Effector CD8-positive, alpha-beta T cell (primary cell): ENCODE measurements at places on chromosomes 16 and 17.
A peak's percentile ranks its signal among the peaks of the same experiment; 100 is the strongest.

- DNase-seq = no peak
Observed at GRCh38 chr17:39009581-39010001, 42.4 kb upstream of the FBXO47 start.

DNA sequence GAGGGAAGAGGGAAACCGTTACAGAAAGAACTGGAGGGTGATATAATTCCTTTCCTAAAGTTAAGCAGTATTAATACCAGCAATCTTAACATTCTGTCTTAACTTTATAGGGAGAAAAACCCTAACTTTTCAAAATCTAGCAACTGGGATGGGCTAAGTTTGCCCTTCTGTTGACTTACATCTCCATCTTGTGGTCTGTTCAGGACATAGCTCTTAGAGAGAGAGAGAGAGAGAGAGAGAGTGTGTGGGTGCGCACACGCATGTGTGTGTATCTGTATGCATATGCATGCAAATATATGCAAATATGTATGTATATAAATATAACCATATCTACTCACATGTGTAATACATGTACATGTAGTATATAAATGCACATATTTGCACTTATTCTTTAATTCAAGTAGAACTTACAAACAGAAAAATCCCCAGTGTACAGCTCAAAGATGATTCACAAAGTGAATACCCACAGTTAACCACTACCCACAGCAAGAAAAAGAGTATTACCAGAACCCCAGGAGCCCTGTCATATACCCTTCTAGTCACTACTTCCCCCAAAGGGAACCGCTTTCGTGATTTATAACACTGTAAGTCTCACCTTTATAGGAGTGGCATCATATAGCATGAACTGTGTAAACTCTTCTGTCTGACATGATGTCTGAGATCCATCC lies 46.5 kb downstream of the STX8 start:
- DNase-seq = no peak

GRCh38 chr17:73305845-73306836 lies 5.7 kb downstream of the CDC42EP4 start:
- no peak for DNase-seq

GRCh38 chr17:80845069-80845862 lies 146.4 kb upstream of the CHMP6 start:
- DNase-seq = no peak

DNA sequence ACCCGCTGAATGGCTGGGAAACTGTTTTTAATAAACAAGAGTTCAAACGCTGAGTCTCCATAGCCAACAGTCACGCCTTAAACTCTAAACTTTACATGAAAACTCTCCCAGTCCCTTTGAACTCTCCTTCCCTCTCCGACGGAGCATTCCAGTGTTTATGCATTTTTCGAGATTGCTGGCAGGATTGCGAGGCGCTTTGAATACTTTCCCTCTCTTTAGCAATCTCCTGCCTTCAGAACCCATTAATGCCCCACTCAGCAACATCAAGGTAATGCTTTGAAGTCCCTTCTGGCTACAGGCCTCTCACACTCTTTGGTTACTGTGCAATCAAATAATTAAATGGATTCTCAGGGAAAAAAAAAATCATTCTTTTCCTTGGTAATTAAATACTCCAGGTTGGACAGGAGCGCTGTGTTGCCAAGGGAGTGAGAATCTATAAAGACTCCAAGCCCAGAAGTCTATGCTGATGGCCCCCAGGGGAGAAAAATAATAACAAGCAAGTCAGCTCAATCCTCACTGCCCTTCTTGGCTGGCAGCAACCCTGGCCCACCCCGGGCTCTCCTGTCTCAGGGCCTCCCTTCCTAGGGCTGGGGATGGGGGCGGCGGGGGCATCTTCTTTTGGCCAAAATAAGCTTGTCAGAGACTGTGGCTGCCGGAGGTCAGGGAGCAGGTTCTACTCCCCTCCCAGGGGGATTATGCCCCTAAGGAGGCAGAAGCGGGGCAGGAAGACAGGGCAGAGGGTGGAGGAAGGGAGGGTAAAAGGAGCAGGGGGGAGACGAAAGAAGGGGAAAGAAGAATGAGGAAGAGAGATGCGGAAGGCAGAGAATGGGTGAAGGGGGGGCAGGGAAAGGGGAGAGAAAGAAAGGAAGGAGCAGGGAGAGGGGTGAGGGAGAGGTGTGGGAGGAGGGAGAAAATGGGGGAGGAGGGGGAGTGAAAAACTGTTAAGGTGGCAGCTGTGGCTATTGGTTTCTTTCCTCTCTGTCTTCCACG lies 45.2 kb downstream of the AXIN2 start:
- DNase-seq = no peak

GRCh38 chr16:29983420-29984136 lies 9.9 kb downstream of the TAOK2 start:
- DNase-seq = no peak

DNA sequence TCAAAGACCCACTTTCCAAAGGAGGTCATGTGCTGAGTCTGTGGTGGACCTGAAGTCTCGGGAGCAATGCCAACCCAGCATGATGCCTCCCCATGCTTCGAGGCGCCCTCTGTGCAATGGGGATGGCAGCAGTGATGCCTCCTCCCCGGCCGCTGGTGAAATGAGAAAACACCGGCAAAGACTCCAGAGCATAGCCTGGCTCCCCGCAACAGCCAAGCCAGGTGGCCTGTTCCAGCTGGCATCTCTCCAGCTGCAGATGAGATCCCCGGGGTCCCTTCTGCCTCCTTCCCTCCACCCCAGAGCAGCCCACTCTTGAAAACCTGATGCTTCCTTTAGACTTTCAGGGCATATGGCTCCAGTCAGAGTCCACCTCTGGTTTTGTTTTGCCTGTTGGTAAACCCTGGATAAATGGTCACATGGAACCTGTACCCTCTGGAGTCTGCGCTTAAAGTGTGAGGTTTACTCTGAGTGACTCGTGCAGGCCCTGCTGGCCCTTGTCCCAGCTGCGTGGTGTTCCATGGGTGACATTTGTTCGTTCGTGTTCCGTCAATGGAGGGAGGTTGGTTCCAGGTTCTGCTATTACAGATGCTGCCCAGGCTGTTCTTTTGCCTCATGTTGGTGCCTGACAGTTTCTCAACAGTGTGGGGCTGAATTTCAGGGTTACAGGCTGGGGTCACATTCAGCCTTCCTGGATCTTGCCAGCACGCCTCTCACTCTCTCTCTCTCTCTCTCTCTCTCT lies 181.8 kb upstream of the CIBAR2 start:
- DNase-seq = no peak

DNA sequence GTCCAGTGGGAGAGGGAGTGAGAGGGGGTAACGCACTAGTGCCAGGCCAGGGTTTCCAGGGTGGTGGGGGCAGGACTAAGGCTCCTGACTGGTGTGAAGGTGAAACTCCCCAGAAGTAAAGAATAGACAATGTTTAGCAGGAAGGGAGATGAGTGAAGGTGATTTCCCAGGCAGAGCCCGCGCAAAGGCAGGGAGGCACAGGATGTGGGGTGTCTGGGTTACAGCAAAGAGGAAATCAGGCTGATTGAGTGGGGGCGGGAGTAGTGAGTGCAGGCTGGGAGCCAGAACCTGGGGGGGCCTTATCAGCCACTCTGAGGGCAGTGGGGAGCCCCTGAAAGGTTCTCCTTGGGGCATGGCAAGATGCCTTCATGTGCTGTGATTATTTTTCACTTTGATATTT lies 167.5 kb downstream of the UTP18 start:
- DNase-seq = peak; percentile 51

DNA sequence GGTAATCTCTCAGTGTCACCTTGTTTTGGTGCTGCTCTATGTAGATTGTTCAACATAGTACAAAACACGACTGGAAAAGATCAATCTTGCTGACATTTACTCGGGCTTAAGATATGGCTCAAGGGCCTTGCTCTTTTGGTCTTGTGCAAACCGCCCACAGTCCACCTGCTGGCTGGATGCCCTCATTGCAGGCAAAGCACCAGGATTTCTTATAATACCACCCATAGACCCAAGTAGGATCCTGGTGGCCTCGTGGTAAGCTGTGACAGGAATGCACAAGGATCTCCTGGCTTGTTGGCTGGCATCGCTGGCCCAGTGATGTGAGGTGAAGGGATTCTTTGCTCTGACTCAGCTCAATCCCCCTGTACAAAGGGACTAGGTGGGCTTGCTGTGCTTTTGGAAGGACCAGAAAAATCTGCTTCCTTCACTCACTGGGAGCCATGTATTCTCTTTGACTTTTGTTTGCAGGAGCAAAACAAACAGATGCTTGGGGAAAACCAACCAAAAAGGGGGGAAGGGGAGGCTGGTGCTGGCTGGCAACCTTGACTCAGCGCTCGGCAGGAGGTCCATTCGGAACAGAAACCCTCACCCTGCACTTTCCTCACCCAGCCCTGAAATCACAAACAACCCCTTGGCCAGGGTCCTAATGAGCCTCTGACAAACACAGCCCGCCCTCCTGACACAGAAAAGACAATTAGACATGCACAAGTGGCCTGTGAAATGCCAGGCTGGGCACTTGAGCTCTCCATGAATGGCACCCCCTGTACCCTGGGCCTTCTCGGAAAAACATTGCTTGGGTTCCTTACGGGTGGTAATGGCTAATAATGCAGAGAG lies 36.6 kb upstream of the MED9 start:
- DNase-seq = peak; percentile 58

DNA sequence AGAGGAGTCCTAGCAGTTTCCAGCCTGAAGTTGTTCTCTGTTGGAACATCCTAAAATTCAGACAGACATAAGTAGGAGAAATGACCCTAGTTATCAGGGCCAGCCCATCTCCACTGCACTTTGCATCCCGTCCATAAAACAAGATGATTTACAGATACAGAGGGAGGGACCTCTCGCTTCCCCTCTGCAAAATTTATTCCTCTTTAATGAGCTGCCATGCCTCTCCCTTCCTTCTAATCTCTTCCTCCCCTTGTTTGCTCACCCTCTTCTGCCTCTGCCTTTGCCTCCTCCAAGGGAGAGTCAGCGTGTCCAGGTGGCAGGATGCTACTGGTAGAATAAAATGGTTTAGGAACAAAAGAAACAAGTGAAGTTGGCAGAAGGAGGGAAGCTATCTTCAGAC lies 351.3 kb downstream of the SOX9 start:
- no peak for DNase-seq

DNA sequence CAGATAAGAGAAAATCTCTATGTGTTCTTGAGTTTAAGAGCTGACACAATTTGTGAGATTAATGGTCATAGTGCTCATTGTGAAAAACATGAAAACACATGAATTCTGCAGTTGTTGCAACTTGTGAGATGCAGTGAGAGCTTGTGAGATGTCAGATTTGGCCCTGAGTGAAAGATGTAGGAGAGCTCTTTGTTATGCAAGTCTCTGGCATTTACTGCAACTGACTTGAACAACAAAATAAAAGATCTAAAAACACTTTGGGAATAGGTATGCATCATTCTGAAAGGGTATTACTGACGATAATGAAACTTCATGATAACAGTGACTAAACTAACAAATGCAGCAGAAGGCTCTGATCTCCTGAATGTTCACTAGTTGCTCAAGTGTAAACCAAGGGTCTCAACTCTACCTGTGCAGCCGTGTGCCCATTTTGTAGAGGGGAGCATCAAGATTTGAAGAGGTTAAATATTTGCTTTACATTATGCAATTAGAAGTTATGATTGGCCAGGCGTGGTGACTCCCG lies 50.8 kb upstream of the SMIM36 start:
- no peak for DNase-seq

DNA sequence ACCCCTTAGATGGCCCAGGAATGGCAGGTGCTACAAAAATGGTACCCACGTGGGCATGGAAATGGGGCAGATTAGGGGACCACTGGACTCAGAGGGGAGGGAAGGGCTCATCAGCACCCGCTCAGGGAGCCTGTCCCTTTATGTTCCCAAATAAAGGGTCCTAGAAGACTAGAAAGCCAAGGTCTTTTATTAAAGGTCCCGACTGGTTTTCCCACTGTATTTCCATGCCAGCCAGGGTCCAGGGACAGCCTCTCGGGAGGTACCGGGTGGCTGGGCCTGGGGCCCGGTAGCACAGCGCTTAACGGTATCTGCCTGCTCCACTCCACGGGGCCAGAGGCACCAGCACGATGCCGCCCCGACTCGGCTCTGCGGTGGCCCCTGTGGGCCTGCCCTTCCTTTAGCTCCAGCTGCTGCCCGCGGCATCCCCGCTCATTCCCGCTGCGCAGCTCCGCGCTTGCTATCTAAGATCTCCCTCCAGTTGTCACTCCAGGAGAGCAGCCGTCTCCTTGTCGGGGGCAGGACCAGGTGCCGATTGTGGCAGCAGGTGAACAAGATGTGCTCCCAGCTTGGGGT lies 1.4 kb downstream of the NT5C start:
- DNase-seq = no peak

DNA sequence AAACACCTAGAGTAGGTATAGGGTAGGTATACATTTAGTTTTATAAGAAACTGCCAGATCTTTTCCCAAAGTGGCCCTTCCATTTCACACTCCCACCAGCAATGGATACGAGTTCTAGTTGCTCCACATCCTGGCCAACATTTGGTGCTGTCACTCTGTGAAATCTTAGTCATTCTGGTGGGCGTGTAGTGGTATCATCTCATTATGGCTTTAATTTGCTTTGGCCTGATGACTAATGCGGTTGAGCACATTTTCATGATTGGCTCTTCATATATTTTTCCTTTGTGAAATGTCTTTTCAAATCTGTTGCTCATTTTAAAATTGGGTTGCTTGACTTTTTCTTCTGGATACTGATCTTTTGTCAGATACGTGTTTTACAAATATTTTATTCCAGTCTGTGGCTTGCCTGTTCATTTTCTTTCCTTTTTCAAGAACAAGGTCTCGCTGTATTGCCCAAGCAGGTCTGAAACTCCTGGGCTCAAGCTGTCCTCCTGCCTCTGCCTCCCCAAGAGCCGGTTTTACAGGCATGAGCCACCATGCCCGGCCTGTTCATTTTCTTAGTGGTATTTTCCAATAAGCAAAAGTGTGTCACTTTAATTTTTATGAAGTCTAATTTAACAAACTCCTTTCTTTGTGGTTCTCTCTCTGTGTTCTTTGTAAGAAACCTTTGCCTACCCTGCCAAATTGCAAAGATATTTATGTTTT lies 192.4 kb downstream of the SEC14L1 start:
- DNase-seq = no peak

DNA sequence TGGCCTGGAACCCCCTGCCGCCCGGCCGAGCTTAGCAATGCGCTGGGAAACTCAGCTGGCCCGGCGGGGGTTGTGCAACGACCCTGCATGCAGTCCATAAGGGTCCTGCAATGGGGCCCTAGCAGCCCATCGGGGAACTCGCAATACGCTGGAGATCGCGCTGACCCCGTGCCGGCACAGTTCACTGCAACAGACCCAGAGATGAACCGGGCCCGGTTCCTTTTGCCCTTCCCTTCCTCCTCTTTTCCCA lies 375 bp downstream of the SLC25A11 start:
- no peak for DNase-seq
